ENCODE measurements at places on chromosomes 5 and 9.

- no peak for DNase-seq
Observed at GRCh38 chr5:131682175-131682574, 47.1 kb upstream of the RAPGEF6 start.

DNA sequence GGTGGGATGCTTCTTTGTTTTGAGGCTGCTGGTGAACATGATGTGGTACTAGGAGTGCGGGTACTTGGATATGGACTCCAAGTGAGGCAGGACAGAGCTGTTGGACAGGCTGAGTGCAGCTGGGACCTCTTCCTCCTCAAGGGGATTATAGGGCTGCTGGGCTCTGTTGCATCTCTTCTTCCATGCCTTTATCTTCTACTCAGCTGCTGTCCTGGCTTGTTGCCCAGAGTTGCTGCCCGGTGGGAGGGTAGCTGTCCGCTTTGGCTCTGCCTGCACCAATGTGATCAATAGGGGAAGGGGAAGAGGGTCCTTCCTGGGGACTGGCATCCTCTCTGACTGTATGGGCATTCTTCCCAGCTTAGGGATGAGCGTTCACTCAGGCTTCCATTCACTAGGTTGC lies 1217.9 kb upstream of the ACO1 start:
- no peak for DNase-seq

- no peak for DNase-seq
Observed at GRCh38 chr9:92965061-92965758, 17.9 kb downstream of the FGD3 start.

DNA sequence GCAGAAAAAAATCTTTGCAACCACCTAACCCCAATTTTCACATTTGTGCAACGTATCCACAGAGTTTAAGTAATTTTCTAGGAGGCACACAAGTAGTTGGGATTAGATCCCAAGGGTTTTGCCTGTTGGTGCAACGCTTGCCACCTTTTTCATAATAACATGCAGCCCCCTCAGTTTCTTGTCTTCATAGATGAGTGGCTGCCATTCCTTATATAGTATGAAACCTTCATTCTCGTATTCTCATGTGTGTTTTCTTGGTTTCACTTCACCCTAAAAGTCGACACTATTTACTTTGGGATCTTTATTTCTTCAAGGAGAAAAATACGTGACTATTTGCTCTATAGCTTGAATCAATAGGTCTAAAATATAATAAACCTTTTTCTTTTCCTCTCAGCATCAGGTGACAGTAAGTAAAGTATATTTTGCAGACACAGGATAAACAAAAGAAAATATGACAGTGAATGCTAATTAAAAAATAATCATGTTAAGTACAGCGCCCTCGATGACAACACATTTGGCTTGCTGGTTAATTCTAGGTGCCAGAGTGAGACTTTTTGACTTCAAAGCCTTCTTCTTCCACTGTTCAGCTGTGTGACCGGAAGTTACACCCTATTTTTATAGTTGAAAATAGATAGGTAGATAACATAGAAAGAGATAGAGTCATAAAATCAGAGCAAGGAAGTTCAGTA lies 342.8 kb upstream of the CCNG1 start:
- no peak for DNase-seq

GRCh38 chr5:136598802-136599404 lies 233.6 kb upstream of the TRPC7 start:
- no peak for DNase-seq

DNA sequence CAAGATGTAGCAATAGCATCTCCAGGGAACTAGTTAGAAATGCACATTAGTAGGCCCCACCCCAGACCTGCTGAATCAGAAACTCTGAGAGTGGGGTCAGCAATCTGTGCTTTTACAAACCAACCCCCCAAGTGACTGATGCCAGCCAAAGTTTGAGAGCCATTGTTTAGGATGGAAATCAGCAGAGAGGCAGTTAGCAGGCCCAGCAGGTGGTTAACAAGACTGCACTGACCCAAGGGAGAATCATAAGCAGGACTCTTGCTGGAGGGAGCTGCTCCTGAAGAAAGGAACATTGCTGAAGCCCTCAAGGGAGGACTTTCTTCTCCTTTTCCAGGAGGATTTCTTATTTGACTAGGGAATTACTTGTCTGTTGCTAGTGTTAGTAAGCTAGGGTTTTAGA lies 74.2 kb upstream of the SLC12A2 start:
- DNase-seq = no peak

GRCh38 chr5:96579711-96580110 lies 82.5 kb upstream of the CAST start:
- DNase-seq = no peak

DNA sequence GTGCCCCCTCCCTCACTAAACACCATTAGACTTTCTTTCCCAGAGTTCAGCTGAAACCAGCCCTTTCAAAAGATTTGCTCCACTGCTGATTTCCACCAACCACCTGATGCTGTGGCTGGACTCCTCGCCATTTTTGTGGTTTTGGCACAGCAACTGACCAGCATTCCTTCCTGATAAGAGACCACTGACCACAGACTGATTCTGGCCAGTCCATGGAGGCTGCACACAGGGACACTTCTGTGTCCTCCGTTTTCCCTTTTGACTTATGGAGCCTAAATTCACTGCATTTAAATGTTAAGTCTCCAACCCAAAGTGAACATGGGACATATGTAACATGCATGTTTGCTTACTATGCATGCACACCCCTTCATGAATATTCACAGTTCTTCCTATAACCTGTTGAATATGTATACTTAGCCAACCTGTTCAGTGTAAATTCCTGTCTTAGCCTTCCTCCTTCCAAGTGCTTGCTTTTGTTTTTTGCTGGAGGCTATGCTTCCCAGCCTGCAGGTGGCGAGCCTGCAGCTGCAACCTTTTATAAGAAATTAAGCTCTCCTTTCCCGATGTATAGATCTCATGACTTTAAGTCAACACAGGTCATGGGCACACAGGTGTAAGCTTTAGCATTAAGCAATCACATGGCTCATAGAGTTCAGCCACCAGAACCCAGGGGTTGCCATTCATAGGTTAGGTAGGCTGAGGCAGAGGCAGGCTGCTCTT lies 78.7 kb downstream of the ACTL7B start:
- DNase-seq = no peak

DNA sequence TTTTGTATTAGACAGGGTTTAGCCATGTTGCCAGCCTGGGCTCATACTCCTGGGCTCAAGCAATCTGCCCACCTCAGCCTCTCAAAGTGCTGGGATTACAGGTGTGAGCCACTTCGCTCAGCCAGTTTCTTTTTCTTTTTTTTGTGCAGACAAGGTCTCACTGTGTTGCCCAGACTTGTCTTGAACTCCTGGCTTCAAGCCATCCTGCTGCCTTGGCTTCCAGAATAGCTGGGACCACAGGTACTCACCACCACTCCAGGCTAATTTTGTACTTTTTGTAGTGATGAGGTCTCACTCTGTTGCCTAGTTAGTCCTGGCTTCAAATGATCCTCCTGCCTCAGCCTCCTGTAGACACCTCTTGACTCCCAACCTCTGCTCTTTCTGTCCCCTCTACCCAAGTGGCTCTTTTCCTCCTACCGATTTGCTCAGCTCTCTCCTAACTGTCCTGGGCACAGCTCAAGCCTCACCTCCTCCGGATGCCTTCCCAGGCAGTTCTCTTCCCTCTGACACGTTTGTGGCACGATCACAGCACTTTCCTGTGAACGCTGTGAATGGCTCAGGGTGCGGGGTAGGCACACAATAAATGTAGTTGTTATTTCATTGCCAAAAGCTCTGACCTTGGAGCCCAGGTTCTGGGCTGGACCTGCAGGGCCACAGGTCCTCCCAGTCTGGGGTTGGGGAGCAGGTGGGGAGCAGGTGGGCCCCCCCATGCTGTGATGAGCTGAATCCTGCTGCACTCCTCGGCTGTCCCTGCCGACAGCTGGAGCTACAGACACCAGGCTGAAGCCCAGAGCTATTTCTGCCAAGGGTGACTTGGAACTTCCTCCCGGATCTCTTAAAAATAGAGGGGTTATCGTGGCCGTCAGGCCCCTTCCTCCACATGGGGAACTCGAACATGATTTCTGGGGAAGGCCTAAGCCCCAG lies 23.9 kb downstream of the GFI1B start:
- DNase-seq = no peak

All from stimulated activated CD8-positive, alpha-beta memory T cell treated with anti-CD3 and anti-CD28 coated beads, Interleukin-15, amount 100 ng/mL, for 1 hour (primary cell).